SIG-M5 (cell line): ENCODE measurements at places on chromosomes 7 and 10.

DNA sequence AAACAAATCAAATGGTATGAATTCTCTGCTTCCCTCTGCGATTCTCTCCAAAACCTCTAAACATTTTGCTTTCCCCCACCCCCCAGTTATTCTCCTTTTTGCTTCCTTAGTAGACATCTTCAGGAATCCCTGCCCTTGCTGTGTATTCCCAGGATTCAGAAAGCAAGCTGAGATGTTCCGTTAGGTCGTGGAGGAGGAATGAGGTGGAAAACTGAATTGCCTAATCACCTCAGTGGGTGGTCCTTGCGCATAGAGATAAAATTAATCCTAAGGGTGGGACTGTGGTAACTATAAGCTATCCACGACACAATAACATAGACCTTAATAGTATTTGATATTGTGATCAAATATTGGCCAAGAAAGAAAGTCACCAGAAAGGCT is 49.1 kb upstream of the SEMA3C start:
- DNase-seq = no peak

- DNase-seq = no peak
Measured at GRCh38 chr7:44102846-44103565, 1.1 kb upstream of the AEBP1 start.

- no peak for DNase-seq
Measured at GRCh38 chr7:8149222-8149621, 112.7 kb downstream of the ICA1 start.

DNA sequence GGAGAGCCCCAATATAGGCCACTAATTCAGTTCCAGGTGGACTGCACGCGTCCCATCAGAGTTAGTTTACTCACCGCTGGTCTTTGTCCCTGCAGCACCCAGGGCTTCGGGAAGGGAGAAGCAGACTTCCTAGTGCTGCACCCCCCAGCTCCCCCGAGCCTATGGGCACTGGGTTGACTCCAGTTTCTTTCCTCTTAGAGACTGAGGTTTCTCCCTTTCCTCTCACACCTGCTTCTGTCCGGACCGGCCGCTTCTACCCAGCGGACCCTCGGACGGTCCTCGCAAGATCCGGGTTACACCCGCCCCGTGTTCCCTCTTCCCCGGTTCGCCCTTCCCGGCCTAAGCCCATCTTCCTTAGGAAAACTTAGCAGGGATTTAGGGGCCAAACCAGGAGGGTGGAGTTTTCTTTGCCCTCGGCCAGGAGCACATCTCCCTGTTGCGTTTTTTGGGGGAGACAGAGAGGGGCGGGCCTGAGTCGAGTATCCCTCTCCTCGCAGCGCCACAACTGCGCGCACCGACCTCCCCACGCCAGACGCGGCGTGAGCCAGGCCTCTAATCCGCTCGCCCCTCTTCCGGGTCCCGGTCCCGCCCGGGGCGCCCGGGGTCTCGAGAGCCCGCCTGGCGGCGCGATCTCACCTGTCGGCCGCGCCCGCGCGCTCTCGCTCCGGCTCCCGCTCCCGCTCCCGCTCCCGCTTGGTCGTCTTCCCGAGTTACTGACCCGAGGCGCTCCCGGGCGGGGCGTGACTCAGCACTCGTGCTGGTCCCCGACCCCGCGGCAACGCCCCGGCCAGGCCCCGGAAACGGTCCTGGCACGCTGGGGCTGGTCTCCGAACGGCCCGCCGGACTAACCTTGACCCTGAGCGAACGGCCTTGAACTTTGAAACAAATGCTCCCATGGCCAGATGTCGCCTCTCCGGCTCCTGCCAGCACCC is at the start of gene AIFM2:
TSS of gene AIFM2 (minus strand) at position 728 of the 932 bp plus-strand sequence. CDS start 8,741 bp downstream, outside the sequence.
- no peak for DNase-seq

GRCh38 chr10:88987243-88987725 is 3.3 kb upstream of the FAS start:
- no peak for DNase-seq

- no peak for DNase-seq
Measured at GRCh38 chr10:99303899-99304861, 25.0 kb upstream of the CNNM1 start.

GRCh38 chr7:139557857-139558581 is 34.5 kb downstream of the CLEC2L start:
- DNase-seq = no peak

DNA sequence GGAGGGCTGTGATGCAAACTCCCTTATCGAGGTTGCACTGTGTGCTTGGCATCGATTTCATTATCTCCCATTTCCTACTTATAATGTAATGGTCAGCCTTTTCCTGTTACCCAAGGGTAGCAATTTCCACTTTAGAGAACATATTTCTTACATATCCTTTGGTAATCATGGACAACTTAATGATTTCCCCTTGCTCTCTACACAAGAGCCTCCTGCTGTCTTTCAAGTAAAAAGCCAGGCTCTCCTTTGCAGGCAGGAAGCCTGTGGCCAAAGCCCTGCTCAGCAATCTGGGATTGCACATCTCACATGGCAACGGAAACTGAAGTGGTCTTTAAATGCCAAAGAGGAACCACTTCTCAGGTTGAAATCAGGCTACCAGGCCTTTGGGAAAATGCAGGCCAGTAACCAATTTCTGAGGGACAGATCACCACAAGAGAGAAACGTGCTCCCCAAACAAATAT is 86.7 kb upstream of the IKZF1 start:
- peak; percentile 17 for DNase-seq
